Lower lobe of right lung (tissue), 2 donors: ENCODE measurements at places on chromosomes 13 and 19.

GRCh38 chr19:30001791-30002190, 59.8 kb downstream of the URI1 start:
- DNase-seq, result no peak
- no peak overlapping the region for H3K4me3 ChIP-seq
- H3K27ac ChIP-seq, result no peak overlapping the region
- H3K4me1 ChIP-seq, result no peaks in the 10 kb centered on the region
- peaks cover 9% of the 10 kb centered on the region for H3K36me3 ChIP-seq

DNA sequence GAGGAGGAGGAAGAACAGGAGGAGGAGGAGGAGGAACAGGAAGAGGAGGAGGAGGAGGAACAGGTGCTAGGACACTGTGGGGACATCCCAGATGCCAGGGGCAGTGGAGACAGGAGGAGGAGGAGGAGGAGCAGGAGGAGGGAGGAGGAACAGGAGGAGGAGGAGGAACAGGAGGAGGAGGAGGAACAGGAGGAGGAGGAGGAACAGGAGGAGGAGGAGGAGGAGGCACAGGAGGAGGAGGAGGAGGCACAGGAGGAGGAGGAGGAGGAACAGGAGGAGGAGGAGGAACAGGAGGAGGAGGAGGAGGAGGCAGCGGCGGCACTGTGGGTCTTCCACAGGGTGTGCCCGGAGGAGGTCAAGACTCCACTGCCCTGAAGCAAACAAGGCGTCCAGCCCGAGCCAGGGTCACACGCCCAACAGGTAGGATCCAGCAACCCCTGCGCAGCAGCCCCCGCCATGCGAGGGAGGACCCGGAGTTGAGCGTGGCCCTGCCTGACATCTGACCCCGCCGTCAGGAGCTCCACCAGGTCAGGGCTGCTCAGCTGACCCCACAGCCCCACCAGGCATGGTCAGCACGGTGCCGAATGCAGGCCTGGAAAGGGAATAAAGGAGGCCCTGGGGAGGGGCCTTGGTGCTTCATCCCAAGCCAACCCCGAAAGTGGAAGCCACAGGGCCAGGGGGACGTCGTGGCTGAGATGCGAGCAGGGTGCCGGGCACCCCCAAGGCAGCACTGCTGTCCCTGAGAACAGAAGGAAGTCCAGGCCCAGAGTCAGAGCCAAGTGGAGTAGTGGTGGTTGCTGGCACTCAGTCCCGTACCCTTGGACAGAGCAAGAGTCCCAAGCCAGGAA, 9.2 kb downstream of the SBNO2 start:
- H3K27ac ChIP-seq, result peak overlapping the region; percentile 46
- DNase-seq, result peak; percentile 64
- H3K27me3 ChIP-seq, result no peaks in the 10 kb centered on the region
- no peak overlapping the region for H3K4me3 ChIP-seq
- peaks cover 12% of the 10 kb centered on the region for H3K36me3 ChIP-seq
- peaks cover 52% of the 10 kb centered on the region for H3K4me1 ChIP-seq

GRCh38 chr13:34026308-34026707, 208.4 kb downstream of the RFC3 start:
- no peaks in the 10 kb centered on the region for H3K36me3 ChIP-seq
- no peak overlapping the region for H3K4me3 ChIP-seq
- no peak overlapping the region for H3K27ac ChIP-seq
- DNase-seq, result no peak
- no peaks in the 10 kb centered on the region for H3K4me1 ChIP-seq

GRCh38 chr13:110312339-110313031, 5.4 kb downstream of the COL4A2 start:
- H3K4me1 ChIP-seq, result peaks cover 29% of the 10 kb centered on the region
- DNase-seq, result no peak
- peaks cover 8% of the 10 kb centered on the region for H3K27me3 ChIP-seq
- peak overlapping the region; percentile 69 for H3K27ac ChIP-seq

DNA sequence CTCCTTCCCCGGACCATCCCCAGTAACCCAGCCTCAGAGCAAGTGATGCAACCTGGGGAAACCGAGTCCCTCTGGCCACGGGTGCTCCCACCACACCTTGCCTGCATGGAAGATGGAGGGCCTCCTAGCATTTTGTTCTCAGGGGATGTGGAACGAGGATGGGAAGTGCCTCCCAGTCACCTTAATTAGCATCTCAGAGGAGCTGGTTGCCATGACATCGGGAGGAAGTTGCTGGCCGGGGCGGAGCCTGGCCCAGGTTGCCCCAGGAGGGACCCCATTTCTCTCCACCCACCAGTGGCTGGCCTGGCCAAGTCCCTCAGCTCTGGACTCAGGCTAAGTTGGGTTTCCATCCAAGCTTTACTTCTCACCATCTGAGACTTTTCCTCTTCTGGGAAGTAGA, 24.1 kb upstream of the PTPRS start:
- H3K4me1 ChIP-seq, result no peaks in the 10 kb centered on the region
- no peak overlapping the region for H3K4me3 ChIP-seq
- no peak for DNase-seq
- peaks cover 12% of the 10 kb centered on the region for H3K27me3 ChIP-seq
- no peak overlapping the region for H3K27ac ChIP-seq
- no peaks in the 10 kb centered on the region for H3K36me3 ChIP-seq
